Heart left ventricle (tissue), 16 donors: ENCODE measurements at places on chromosomes 6 and 20.

GRCh38 chr20:37518606-37519507 lies 2.2 kb upstream of the NNAT start:
- DNase-seq, result peak; percentile 36

DNA sequence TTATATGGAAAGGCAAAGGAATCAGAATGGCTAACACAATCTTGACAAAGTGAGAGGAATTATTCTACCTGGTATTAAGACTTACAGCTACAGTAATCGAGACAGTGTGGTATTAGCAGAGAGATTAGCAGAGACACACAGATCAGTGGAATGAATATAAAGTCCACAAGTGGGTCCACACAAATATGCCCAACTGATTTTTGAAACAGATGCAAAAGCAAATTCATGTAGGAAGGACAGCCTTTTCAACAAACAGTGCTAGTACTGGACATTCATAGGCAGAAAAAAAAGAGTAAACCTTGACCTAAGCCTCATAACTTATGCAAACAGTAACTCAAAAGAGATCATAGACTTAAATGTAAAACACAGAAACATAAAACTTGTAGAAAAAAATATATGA lies 22.6 kb downstream of the HACE1 start:
- no peak for DNase-seq

DNA sequence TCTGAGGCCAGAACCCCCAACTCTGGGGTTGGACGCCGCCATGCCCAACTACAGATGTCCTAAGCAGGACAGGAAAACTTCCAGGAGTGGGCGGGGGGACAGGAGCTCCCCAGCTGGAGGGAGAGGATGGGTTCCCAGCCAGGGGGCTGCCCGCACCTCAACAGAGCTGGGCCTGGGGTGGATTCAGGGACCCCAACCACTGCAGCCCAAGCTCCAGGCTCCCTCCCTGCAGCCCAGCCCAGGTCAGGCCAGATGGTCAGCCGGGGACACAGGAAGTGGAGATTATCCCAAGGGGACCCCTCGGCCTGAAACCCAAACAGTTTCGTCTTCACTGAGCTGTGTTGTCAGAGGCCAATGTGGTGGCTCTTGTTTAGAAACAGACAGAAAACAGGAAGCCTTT lies 9.4 kb downstream of the LAMA5 start:
- DNase-seq, result peak; percentile 62

DNA sequence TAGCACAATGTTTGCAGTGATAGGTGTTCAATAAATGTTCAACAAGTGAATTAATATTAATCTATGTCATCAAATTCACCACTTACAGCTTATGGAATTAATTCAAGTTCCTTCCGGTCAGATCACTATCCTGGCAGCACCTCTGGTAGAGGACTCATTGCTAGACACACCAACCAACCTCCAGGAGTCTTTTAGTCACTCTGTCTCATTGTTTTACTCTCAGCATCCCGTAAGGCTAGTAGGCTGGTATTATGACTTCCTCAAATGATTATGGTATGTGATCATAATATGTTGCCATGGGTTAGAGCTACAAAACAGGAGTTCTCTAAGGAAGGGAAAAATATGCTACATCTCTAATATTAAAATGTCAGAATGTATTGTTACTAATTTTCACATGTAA lies 21.7 kb upstream of the MMS22L start:
- DNase-seq, result no peak

GRCh38 chr6:138197570-138197969 lies 20.7 kb downstream of the PBOV1 start:
- no peak for DNase-seq

DNA sequence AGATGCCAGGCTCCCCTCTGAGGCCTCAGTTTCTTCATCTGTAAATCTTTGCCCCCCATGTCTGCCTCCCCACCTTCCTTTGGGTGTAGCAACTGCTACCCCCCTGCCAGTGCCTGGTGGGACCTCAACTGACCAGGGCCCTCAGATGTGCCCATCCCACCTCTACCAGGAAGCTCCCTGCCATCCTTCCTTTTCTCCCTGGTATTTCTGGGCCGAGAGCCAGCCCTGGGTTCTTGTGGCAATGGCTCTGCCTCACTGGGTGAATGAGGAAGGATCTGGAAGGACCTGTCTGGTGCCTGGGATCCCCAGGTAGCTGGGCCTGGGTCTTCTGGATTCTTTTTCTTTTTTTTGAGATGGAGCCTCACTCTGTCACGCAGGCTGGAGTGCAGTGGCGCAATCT lies 141.1 kb upstream of the RNF24 start:
- no peak for DNase-seq

- DNase-seq, result no peak
Observed at GRCh38 chr6:148818939-148819575, 72.2 kb downstream of the UST start.

- DNase-seq, result no peak
Observed at GRCh38 chr20:57048027-57048869, 218.2 kb downstream of the BMP7 start.
